Ureter (tissue), 1 donor: ENCODE measurements at places on chromosomes 16 and 17. TPM values are rescaled to one million over a fixed set of nuclear protein-coding genes. Genes with fewer than 3 reads are reported as not detected.

- DNase-seq, result peak; percentile 60
Observed at GRCh38 chr17:82909322-82909904, 69.6 kb upstream of the ZNF750 start.

Gene PDILT
- total RNA-seq, result not detected

GRCh38 chr17:187130-187529 lies 5.7 kb upstream of the DOC2B start:
- DNase-seq, result no peak

DNA sequence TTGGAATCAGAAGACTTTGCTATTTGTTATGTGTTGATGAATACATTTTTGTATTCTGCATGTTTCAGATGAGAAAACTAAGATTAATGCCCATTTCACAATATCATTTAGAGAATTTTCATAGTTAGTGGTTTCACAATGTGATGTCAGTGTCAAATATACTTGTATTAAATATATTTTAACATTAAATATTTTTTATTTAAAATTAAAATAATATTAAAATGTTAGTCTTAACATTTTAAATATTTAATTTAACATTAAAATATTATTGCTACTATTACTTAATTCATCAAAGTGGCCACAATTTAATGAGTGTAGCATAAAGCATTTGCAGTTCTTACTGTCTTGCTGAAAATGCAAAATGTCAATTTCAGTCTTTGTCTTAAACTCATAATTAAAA lies 478.8 kb downstream of the KCNJ2 start:
- DNase-seq, result no peak

- DNase-seq, result peak; percentile 54
Observed at GRCh38 chr16:48531011-48531962, 78.7 kb downstream of the N4BP1 start.

Gene ADGRG3
- total RNA-seq, result 2.2 TPM

DNA sequence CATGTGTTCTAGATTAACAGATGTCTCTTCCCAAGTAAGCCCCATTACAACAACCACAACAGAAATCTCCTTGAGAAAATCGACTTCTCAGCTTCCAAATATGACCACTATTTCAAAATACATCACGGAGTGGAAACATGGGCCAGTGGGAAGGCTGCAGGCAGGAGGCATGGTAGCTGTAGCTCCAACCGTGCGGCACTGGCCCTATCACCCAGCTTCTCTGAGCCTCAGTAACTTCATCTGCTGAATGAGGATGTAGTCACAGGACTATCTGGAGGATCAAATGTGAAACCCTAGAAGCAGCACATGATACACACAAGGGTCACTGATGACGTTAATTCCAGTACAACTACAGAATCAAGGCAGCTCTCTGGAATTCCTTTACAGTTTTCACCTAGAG lies 112.2 kb downstream of the VPS53 start:
- DNase-seq, result no peak

GRCh38 chr17:20273741-20274500 lies 193.4 kb downstream of the LGALS9B start:
- DNase-seq, result no peak

Gene TBC1D3B
- total RNA-seq, result 13.6 TPM

Gene IL32
- 13.7 TPM for total RNA-seq

GRCh38 chr17:77681861-77682260 lies 276.6 kb upstream of the TNRC6C start:
- DNase-seq, result peak; percentile 79

Gene SP6
- 9.2 TPM for total RNA-seq

Gene TMEM114
- not detected for total RNA-seq

Gene NTN1
- 14.4 TPM for total RNA-seq

DNA sequence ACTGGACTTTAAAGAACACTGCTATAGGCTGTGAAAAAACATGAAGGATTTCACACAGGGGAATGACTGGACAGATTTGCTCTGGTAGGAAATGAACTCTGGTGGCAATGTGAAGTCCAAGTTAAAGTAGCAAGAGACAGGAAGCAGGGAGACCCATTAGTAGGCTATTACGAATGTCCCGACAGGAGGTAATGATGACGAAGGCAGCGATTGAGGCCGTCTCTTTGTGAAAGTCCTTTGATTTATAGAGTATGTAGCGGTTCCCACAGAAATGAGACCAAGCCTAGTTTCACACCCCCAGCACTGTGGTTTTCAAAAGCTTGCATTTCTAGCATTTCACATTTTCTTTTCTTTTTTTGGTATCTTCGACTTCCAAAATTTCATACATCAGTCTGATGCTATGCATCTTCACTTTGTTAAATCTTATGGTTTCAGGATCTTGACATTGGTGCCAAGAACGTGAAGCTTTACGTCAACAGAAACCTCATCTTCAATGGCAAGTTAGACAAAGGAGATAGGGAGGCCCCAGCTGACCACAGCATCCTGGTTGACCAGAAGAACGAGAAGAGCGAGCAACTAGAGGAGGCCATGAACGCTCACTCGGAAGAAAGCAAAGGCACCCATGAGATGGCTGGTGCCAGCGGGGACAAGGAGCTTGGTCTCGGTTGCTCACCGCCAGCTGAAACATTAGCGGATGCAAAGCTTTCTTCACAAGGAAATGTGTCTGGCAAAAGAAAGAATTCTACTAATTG lies 189.8 kb downstream of the KATNIP start:
- DNase-seq, result no peak

- DNase-seq, result no peak
Observed at GRCh38 chr16:79715061-79715460, 114.5 kb upstream of the MAF start.
